ENCODE measurements at places on chromosomes 13 and 19.

DNA sequence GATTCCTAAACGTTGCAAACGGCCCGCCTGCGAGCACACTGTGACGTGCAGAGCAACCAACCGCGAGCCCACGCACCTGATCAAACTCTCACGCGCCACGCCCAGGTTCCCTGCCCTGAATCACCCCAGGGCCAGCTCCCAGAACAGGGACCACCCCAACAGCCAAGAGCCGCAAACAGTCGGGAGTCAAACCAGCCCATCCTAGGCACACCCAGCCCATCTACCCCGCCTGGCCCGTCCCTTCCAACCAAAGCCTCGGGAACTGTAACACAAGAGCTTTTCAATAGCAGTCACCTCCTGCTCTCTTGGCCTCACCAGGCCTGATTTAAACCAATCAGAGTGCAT lies 8.9 kb downstream of the PIP5K1C start:
- DNase-seq: no peak

- no peak for DNase-seq
Measured at GRCh38 chr13:106455190-106455589, 80.3 kb downstream of the EFNB2 start.

DNA sequence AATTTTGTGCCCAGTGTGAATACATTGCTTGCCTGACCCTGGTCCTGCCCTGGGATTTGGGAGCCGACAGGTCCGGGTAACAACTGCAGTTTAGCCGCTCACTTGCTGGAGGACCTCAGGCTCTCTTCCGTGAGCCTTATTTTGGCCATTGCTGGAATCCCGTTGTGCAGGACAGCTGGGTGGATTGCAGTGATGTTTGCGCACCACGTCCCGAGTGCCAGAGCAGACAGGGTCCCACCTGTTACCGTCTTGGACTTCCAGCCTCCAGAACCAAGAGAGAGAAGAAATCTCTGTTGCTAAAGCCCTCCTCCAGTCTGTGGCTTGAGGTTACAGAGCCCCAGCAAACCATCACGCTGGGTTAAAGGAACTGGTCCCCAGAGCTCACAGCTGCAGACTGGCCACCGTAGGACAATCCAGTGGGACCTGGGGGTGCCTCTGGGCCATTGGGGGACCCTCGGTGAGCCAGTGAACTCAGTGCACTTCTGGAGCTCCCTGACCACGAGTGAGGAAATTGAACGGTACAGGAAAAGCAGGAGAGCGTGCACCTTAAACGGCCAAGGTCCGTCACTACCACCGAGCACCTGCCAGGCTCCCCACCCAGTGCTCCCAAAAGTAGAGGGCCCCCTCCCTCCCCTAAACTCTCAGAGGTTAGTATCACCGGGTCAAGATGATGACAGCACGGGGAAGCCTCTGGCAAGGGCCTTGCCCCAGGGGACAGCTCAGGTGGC lies 92.9 kb downstream of the GNG7 start:
- DNase-seq: no peak

DNA sequence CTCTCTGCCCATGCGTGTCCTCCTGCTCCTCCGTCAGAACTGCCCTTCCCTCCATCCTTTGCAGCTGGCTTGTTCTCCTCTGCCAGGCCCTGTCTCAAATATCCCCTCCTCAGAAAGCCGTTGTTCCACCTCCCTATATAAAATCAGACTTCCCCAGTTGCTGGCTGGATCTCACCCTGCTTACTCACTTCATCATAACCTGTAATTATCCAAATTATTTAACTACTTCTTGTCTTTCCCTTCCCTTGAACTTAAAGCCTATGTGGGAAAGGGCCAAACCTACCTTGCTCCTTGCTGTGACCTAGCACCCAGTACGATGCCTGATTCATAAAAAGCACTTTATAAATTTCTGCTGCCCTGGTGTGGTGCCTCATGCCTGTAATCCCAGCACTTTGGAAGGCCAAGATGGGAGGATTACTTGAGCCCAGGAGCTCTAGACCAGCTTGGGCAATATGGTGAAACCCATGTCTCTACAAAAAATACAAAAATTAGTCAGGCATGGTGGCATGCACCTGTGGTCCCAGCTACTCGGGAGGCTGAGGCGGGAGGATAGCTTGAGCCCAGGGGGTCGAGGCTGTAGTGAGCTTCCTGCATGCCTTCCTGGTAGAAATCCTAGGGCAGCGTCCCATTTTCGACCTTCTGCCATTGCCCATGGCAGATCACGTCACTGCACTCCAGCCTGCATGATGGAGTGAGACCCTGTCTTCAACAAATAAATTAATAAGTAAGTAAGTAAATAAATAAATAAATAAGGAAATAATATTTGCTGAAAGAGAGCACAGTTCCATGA lies 39.5 kb upstream of the ZNF536 start:
- DNase-seq: no peak

GRCh38 chr19:46030812-46031550 lies 8.1 kb upstream of the PGLYRP1 start:
- DNase-seq: no peak

DNA sequence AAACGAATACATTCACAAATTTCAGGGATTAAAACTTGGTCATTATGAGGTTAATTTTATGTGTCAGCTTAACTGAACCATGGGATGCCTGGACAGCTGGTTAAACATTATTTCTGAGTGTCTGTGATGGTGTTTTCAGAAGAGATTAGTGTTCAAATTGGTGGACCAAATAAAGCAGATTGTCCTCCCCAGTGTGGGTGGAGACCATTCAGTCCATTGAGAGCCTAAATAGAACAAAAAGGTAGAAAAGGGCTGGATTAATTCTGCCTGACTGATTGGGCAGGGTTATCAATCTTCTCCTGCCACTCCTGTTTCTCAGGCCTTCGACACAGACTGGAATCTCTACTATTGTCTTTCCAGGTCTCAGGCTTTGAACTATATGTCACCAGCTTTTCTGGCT lies 203.8 kb upstream of the SLITRK6 start:
- DNase-seq: no peak

DNA sequence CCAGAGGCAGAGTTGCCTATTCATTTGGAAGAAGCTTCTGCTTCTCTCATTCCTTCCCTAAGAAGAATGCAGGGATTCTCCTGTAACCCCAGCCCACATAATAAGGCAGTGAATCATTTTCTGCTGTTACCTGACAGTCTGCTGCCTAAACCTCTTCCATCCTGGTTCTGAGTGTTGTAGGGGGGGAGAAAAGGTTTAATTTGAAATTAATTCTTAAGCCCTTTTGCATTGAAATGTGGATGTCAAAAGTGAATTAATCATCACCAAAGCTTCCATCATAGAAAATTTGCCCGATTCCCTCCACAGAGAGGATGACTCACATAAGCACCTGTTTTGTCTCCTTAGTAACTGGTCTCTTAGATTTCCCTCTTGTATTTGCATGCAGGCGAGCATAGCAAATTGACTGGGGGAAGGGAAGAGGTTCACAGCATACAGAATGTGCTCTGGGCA lies 146.7 kb upstream of the FNDC3A start:
- DNase-seq: no peak

GRCh38 chr13:109288151-109288709 lies 498.2 kb downstream of the IRS2 start:
- DNase-seq: peak; percentile 44

GRCh38 chr13:40518481-40518882 lies 148.0 kb downstream of the FOXO1 start:
- no peak for DNase-seq

GRCh38 chr13:111178402-111178801 lies 63.3 kb downstream of the ARHGEF7 start:
- DNase-seq: no peak

DNA sequence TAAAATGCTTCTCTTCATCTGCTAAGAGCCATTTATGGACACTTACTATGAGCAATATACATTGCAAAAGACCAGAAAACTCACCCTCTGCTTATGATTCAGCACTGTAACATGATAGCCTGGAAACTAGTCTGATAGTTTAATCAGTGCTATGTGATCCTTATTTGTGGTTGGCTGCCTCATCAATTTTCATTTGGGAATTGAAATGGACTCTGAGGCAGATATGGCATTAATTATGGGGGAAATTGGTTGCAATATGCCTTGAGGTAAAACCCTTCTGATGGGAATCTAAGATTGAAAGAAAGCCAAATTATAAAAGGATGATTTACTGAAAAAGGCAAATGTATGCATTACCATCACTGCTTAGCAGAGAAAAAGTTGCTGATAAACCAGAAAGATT lies 33.5 kb downstream of the FAM216B start:
- DNase-seq: peak; percentile 91

GRCh38 chr13:102715447-102715846 lies 20.6 kb upstream of the METTL21C start:
- DNase-seq: no peak

DNA sequence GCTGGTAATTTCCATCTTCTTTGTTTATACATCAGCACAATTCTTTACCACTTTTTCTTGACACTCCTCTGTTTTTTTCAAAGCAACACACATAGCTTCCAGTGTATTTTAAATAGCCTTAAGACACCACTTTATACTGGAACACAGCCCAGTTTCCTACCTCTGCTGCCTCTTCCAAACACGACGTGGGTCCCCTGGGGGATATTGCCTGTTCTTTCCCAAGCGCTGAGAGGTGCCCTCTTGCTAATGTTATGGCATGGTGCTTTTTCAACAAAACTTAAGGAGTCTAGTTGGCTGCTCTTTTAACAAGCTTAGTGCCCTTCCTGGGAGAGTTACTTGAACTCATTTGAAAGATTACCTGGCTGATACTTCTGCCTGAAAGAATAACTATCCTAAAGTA lies 112.7 kb downstream of the OLFM4 start:
- no peak for DNase-seq

DNA sequence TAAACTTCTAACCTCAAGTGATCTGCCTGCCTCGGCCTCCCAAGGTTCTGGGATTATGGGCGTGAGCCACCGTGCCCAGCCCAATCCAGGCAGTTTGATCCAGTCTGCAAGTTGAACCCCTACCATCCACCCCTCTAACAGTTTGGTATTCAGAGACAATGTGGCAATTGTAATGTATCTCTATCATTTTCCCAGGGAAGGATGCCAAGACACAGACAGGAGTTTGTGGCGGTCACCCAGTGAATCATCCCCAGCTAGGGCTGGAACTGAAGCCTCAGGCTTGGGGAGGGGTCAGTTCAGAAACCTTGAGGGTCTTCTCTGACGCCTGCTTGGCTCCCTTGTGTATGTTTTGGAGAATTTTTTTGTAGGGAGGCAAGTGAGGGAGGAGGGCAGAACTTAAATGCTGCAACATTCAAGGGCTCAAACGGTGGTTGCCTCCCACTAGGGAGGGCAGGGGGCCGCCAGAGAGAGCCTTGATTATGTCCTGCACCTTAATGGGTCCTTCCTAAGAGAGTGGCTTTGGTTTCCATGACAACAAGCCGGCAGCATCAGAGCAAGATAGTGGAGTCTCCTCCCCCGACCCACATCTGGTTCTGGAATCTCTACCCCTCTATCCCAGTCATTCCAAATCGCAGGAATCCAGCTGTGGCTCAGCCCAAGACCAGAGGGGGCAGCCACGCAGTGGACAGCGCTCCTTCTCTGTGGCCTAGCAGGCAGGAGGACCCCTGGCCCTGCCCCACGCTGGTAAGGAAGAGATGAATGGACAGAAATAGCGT lies 14.9 kb upstream of the FEM1A start:
- no peak for DNase-seq

- no peak for DNase-seq
Measured at GRCh38 chr19:47767349-47767748, 11.2 kb upstream of the SELENOW start.

- DNase-seq: peak; percentile 53
Measured at GRCh38 chr19:33194532-33194885, 379 bp downstream of the LRP3 start.

DNA sequence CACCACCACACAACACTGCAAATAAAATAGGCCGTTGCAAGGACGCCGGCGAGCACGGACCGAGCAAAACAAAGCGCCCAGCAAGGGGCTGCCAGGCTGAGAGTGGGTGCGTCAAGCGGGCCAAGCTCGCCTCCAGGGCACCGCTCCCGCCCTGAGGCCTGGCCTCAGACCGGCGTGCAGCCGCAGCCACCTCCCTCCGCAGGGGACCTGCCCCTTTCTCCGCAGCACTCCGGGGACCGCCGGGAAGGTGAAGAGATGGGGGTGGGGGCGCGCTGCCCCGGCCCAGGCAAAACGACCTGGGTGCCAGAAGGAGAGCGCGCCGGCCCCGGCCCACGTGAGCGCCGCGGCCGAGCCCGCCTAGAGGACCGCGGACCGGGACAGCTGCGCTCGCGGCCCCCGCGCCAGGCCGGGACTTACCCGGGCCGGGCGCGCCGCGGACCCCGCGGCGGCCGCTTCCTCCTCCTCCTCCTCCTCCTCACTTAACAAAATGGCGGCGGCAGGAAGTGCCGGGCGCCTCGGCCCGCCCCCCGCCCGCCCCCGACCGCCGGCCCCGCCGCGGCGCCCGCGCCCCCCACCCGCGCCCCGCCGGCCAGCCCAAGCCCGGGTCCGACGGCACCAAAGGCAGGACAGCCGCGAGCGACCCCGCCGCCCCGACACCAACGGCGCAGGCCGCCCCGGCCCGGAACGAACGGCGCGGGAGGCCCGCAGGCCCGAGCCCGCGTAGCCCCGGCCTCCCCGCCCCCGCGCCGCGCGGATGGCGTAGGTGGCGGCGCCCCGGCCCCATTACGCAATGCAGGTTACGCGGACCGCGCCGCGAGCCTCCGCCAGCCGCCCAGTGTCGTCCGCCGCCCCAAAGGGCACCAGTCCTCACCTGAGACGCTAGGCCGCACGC lies 674 bp downstream of the BRD4 start:
- DNase-seq: peak; percentile 38

DNA sequence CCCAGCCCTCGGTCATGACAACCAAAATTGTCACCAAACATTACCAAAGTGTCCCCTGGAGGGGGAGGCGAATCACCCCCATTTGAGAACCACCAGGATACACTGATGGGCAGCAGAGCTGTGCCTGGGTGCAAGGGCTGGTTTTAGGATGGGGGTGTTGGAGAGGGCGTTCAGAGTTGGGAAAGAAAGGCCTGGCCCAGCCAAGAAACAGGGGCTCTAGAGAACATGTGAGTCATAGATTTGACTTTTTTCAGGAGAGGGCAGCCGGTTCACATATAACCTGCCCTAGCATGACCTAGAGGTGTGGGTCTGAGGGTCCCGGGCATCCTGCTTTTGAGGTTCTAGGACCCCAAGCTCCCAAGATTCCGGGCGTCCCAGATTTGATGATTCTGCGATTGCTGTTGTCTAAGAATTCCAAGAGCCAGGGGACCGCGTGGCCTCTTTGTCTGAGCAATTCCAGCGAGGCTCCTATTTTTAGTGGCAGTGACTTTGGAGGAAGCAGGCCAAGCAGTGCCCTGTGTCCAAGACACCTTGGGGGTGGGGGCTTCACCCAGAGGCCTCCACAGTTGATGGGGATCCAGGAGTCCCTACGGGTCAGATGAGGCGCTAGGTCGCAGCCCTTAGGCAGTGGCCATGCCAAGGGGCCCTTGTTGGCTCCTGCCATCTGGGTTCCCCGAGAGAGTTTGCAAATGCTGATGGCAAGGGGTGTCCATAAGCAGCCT lies 5.1 kb downstream of the WIZ start:
- DNase-seq: no peak

- DNase-seq: no peak
Measured at GRCh38 chr19:10748927-10749434, 31.1 kb downstream of the DNM2 start.

- DNase-seq: peak; percentile 92
Measured at GRCh38 chr13:43785650-43786471, 911 bp downstream of the ENOX1 start.

- no peak for DNase-seq
Measured at GRCh38 chr13:110436276-110436675, 125.2 kb downstream of the RAB20 start.

- DNase-seq: no peak
Measured at GRCh38 chr19:2221918-2222317, 14.2 kb downstream of the PLEKHJ1 start.
